Hematopoietic multipotent progenitor cell treated with erythropoietin and hydrocortisone succinate and interleukin-3 and kit ligand, for 17 days (in vitro differentiated cells): ENCODE measurements at places on chromosomes 5 and 9.

DNA sequence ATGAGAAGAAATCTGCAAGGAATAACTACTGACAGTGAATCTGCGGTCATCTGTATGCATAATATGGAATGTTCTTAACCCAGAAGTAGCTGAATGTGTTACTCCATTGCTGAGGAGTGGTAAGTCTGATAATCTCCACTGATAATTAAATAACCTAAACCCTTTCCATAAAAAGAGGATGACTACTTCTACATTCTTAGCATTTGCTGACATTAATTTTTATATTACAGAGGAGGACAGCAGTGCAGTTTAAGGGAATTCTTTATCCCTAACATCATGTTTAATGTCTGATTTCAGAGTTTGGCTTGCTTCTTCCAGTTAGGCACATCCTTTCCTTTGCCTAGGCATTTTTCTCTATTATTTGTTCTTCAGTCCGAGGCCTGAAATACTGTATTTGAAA lies 52.2 kb downstream of the CDC42SE2 start:
- DNase-seq, result no peak

DNA sequence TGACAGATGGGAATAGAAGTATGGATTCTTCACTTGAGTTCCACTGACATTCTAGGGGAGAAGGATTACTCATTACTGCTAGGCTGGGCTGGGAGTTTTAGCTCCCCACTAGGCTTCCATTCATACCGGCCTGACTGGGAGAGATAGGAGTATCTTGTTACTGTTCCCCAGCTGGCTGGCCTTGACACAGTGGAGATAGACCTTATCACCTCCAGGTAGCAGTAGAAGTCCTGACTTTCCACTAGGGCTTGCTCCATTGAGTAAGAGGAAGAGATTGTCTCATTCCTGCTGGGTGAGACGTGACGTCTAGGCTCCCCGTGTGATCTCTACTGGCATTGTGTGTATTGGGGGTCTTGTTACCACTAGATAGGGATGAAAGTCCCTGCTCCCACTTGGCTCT lies 156.4 kb downstream of the CACNA1B start:
- DNase-seq, result no peak

DNA sequence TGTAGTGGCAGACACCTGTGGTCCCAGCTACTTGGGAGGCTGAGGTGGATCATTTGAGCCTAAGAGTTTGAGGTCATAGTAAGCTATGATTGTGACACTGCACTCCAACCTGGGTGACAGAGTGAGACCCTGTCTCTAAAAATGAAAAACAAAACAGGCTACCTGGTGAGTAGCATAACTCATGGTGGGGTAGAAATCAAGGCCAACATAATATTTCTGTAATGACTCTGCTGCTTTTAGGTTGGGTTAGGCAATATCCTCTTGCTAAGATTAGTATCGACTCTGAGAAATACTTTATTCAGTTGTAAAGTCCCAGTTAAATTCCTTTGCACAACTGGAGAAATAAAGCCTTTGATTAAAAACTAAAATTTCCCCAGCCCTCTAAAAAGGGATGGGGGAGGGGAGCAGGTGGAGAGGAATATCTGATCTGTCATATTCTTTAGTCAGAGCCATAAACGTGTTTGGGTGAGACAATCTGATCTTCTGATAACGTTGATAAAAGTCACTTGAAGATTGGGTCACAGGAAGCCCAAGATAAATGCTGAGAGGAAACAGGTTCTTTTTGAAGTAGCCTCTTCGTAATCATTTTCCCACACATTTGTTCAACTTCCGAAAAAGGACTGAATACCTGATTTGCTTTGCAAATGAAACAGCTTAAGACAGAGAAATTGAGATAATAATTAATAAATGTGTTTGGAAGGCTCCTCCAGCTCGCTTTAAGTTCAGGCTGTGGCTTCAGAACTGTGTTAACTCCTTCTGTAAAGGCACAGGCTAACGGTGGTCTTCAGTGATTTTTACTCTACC lies 14.9 kb downstream of the IL4 start:
- no peak for DNase-seq

DNA sequence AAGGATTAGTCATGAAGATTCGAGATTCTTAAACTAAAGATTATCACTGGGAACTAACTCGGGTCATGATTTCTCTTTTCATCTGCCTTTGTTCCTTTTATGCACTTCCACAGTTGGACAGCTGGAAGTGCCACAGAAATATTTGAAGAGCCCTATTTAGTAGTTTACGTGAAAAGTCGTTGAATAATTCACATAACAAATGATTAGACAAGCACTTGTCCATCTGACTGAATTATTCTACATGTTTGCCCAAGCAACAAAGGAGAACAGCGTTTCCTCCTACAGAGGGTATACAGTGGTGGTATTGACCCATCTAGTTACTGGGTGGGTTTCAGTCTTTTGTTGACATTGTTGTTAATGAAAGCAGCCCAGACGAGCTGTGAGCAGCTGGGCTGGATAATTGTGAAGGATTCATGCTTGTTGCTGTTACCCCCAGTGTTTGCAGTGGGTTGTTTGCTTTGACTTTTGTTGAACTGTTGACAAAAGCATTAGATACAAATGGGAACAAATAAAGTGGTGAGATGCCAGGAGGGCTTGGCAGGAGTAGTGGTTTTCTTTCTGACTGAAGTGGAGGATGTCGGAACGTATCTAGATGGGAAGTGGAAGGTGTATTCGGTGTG lies 96.2 kb downstream of the TLE4 start:
- no peak for DNase-seq

- no peak for DNase-seq
Observed at GRCh38 chr9:137055385-137056364, 1.8 kb upstream of the ENTPD2 start.
